ENCODE measurements at places on chromosomes 6 and 20.

DNA sequence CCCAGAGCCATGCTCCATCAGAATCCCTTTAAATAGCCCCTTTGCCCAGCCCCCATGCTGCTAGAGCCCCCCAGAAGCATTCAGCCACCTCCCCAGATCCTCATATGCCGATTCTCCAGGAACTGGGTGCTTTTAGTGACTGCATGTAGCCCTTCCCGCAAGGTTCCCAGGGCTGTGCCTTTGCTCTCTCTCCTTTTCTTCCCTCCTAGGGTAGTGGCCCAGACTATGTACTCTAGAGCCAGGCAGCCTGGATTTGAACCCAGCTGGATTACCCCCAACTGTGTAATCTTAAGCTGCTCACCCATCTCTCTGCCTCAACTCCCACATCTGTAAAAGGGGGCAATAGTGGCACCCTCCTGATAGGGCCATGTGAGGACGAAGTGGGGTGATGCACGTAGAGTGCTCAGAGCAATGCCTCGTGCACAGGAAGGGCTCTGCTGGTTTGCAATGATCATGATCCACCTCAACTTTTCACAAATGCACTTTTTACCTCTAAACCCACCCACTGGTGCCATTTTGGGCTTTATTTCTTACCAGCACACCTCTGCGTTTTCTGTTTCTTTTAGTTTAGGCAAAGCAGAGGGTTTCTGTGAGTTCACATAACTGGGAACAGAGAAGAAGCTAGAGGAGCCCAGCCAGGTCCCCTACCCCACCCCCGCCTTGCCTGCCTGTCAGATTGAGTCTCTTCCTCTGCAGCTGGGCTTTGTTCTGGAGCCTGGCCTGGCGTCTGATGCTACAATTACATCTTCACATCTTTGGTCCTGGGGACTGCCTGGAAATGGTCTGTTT is 396.5 kb downstream of the RNGTT start:
- DNase-seq: peak; percentile 46

DNA sequence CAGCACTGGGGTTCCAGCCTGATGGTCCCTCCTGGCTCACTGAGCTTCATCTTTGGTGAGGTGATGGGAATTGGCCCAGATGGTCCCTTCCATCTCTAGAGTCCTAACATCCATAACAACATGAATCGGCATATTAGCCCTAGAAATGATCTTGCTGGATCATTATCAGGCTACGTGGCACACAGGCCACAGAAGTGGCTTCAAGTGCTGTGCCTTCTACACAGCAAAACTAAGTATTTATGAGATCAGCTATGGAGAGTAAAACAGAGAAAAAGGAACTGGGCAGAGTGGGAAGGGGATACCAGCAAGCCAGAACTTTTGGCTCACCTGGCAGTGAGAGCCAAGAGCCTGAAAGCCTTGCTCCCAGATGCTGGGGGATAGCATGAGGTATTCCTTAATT is 116.9 kb downstream of the TRERF1 start:
- DNase-seq: no peak

- no peak for DNase-seq
These were observed 11.1 kb upstream of the SLC16A10 start for GRCh38 chr6:111076024-111076695.

DNA sequence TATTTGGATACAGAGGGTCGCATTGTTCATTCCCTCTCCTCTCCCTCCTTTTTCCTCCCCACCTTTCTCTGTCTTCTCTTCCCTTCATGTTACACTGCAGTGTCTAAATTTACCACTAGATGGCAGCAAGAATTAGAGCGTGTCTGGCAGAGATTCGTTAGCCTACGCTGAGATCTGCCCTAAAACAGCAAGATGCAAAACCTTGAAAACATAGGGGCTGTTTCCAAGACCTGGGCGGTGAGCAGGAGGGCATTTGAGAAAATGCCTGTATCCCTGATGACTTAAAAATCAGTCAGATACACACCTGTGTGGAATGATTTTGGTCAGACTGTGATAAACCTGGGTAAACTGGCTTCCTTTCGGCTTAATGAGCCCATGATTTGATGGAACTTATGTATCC is 101.5 kb upstream of the ISM1 start:
- peak; percentile 62 for DNase-seq

GRCh38 chr6:71043902-71044301 is 87.0 kb upstream of the B3GAT2 start:
- DNase-seq: no peak

- no peak for DNase-seq
These were observed 112.7 kb downstream of the RPP40 start for GRCh38 chr6:4891141-4891540.

- DNase-seq: no peak
These were observed 22.8 kb downstream of the EZR start for GRCh38 chr6:158796353-158796752.

DNA sequence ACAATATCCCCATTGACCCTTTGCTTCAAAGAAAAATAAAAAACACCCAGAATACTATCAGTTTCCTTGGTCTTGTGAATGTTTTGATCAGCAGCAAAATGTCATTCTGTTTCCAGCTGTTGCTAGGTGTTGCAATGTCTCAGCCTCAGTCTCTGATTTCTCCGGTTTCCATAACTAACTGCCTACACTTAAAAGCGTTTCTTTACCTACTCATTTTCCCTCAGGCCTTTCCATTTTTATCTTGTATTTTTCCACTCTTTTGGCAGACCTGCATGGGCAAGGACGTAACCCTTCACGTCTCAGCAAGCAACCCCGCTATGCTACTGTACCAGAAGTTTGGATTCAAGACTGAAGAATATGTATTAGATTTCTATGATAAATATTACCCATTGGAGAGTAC is 49.4 kb downstream of the KAT14 start:
- DNase-seq: no peak

- DNase-seq: no peak
These were observed 41.7 kb upstream of the PIM1 start for GRCh38 chr6:37127961-37128862.

GRCh38 chr6:134691180-134691579 is 258.7 kb downstream of the ALDH8A1 start:
- no peak for DNase-seq

DNA sequence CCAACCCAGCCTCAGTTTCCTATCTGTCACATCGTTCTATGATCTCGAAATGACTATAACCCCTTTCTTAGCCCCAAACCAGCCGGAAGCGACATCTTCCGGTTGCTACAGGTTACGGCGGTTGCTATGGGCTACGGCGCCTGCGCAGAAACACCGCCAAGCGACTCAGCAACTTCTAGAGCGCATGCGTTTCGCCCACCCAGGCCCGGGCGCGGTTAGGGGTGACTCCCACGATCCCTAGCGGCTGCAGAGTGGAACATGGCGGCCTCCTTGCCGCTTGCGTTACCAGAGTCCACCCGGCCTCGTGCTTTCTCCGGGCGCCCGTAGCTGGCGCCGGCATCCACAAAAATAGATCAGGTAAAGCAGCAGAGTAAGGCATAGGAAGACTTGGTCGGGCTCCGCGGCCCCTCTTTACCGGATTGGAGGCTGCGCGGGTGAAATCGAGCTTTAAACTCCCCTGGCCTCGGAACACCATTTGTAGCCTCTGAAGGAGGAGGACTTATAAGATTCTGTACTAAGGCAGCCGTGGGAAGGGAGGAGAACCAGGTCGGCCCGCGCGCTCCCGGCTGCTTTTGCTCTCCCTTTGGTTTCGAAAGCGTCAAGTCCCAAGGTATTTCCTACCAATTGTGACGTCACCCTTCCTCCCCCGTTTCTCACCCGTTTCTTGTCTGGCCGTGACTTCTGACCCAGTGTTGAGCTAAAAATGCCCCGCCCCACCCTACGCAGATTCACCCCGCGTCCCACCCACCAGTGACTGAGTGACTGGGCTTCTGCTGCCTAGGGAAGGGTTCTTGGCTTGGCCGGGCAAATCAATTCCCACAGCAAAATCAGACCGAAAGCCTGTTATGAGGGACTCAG is 3.5 kb downstream of the SDCBP2 start:
- DNase-seq: peak; percentile 98

DNA sequence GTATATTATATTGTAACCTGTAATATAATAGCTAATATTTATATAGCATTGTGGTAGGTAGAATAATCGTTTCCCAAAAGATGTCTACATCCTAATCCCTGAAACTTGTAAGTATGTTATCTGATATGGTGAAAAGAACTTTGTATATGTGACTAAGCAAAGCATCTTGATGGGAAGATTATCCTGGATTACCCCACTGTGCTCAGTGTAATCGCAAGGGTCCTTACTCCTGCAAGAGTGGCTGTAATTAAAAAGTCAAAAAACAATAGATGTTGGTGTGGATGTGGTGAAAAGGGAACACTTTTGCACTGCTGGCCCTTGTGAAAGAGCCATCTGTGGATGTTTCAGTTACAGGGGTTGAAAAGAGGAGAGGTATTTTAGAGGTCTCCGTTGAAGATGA is 95.2 kb downstream of the EDN1 start:
- no peak for DNase-seq

DNA sequence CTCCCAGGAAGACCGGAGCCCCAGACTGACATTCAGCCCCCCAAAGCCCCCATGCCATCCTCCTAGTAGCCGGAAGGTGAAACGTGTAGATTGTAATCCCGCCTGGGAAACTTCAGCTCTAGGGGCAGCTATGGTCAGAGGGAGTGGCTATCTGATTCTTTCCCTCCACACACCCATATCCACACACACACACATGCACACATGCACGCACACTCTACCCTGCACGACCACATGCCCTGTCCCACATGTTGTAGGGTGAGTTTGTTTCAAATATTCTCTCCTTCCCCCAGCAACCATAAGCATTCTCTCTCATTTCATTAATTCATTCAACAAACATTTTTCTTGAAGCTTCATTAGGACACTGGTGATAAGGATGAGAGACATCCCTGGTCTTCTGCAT is 42.2 kb downstream of the MAFB start:
- DNase-seq: no peak

DNA sequence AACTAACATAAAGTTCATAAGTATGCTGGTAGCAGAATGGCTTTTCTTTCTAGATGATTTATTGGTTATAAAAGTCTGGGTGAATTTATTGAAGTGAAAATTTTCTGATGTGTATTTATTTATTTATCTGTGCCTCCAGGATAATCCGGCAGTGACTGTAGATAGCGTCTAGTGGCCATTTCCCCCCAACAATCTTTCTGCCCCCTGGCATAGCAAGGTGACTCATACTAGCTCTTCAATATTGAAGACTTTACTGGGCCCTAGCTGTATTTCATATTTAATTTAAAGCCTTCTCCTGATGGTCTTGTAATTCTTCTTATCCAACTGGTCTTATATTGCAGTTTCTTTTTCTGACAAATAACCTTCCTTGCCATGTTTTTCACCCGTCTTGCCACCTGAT is 154.1 kb upstream of the SGK1 start:
- no peak for DNase-seq

GRCh38 chr6:118649918-118650581 is 1.3 kb downstream of the CEP85L start:
- no peak for DNase-seq

DNA sequence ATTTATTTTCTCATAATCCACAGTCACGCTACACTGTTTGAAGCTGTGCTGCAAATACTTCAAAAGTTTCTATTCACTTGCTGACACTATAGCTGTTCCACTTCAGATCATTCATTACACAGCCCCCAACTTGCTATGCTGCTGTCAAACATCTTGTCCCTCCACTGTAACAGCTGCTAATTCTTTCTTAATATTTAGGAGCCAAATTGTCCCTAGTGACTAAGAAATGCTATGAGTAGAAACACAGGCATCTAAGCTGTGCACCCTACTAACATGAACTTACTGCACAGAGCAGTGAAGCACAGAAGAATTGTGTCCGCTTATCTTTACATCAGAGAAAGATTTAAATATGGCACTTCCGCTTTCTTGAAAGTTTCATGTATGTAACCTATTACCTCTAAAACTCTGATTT is 91.3 kb downstream of the PDE10A start:
- DNase-seq: no peak

GRCh38 chr20:57435498-57436222 is 44.5 kb downstream of the RBM38 start:
- peak; percentile 70 for DNase-seq

GRCh38 chr6:41801380-41801779 is 13.9 kb downstream of the TOMM6 start:
- DNase-seq: no peak

GRCh38 chr6:135638108-135638507 is 140.6 kb upstream of the AHI1 start:
- DNase-seq: no peak

GRCh38 chr6:111222341-111222740 is 135.0 kb downstream of the SLC16A10 start:
- no peak for DNase-seq

- no peak for DNase-seq
These were observed 21.6 kb downstream of the TFEB start for GRCh38 chr6:41713650-41714291.

- no peak for DNase-seq
These were observed 184.4 kb upstream of the ZNF217 start for GRCh38 chr20:53778041-53778516.

GRCh38 chr20:17262786-17263185 is 35.9 kb downstream of the PCSK2 start:
- no peak for DNase-seq

GRCh38 chr20:57953638-57954037 is 243.8 kb upstream of the PMEPA1 start:
- DNase-seq: no peak

- DNase-seq: no peak
These were observed 127.9 kb upstream of the NXT1 start for GRCh38 chr20:23222531-23223200.

DNA sequence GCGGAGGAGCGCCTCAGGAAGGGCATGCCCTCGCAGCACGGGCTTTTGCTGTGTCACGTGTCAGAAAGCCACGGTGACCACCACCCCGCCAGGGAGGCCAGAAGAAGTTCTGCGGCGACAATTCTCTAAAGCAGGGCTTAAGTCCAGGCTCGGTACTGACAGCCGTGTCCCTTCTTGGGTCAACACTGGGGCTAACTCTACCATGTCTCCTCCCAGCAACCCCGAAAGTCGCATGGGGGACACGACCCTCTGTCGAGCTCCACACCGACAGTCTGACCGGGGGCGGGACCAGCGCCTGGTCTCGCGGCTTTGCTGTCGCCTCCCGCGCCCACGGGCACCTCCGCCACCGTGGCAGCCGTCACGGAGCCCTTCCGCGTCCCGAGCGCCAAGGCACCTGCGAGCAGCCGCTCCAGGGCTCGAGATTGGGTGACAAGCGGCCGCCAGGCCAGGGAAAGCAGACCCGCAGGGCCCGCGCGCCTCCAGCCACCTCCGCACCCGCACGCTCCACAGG is 534 bp downstream of the NANP start:
- peak; percentile 57 for DNase-seq

DNA sequence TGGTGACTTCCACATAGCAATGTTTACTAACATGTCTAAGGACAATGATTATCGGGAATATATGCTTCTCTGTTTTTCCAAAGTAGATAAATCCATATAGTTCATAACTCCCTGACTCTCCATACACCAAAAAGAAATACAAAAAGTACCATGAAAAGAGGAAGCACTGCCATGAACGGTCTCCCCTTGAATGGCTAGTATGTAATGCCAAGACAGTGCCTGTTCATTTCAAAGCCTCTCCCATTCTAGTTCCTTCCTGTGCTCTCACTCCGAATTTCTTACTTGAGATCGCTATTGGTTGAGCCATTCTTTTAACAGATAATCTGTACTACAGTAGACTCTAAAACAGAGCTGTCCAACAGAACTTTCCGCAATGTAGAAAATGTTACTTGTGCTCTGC is 54.8 kb upstream of the EDN1 start:
- DNase-seq: no peak
